ENCODE measurements at places on chromosomes 16 and 17.
A peak's percentile ranks its signal among the peaks of the same experiment; 100 is the strongest.

DNA sequence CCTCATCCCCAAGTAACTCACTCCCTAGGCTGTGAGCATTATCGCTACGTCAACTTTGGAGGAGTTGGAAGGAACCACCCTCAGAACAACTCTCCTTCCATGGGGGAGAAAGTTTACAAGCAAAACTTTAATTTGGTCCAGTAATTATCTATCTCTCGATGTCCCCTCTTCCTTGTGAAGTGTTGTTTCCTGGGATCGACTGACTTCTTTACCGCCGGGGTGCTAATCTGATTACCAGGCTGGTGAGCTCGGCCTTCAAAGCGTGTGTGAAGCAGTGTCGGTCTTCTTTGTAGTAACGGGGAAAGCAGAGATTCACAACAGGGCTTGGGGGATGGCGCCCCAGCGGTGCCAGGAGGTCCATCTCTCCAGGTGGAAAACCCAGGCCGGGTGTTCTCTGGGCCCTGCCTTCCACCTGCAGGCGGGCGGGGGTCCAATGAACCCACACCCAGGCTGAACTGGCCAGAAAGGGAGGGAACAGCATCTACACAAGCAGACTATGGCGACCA lies 14.5 kb upstream of the FOXF1 start:
- DNase-seq, result no peak

DNA sequence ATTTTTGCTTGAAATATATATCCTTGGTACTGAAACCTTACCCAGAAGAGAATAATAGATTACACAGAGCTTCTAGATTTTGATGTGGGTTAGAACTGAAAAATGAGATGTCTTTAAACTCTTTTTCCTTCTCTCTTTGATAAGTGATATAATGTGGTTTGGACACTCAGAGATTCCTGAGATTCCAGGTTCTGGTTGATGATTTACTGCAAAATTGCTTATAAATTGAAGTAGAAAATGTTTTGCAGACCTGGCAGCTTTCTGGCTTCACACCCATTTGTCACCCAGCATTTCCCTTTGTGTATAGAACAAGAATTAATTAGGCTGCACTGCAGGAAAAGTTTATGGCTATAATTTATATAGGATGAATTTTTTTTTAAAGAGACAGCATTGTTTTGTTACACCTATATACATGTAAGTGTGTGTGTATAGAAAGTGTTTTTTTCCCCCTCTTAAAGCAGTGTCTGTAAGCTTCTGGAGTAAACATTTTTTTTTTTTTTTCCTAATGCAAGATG lies 23.5 kb downstream of the AATF start:
- no peak for DNase-seq

DNA sequence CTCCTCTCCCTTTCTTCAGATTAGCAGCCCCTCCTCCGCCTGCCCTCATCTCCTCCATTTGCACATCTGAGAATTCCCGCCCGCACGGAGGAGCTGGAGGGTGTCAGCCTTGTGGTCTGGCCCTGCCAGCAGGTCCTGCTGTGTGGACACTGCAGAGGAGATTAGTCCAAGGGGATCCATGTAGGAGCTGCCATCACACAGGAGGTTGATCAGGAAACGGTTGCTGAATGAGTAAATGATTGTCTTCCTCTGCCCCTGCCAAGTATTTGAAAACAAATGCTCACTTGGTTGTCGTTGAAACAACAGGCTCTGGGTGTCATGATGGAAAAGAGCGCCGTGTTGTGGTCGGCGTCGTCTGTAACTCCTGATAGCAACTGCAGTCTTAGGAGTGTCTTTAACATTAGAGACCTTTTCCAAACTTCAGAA lies 63.8 kb upstream of the CHMP6 start:
- DNase-seq, result no peak

DNA sequence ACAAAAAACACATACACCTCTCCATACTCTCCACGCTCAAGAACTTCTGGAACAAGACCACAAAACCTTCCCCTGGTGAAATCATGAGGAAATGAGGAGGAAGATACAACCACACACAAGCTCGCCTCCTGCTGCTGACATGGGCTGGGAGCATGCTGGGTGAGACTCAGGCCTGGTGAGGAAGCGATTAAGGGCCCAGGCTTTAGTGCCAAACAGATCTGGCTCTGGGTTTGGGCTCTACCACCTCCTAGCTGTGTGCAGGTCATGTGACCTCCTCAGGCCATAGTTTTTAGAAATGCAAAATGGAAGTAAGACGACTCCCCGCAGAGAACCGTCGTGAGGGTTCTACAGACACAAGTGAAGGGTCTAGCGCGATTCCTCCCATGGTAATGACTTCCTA lies 41.3 kb downstream of the VAC14 start:
- DNase-seq, result no peak

DNA sequence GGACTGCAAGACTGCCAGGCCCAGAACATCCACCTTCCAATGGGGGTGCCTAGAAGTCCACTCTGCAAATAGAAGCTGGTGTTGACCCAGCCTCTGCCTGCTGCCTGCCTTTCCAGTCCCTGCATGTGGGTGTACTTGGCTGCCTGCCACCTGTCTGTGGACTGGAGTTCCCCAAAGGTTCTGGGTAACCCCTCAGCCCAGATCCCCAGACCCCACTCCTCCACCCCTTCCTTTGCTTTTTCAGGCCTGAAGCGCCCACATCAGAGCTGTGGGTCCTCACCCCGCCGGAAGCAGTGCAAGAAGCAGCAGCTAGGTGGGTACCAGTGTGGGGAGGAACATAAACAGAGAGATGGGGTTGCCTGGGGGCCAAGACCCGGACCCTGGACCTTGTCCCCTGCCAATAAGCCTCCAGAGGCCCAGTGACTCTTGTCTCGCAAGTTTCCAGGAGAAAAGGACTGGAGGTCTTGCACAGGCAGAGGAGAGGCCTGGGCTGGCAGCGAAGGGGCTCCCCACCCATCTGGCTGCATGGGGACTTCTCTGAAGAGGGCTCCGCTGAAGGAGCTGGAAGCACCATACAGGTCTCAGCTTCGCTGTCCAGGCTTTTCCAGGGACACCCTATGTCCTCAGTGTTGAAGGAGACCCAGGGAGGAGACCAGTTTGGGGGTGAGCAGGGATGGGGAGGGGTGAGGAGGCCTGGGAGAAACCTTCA lies 34.3 kb downstream of the NLRC5 start:
- DNase-seq, result no peak

DNA sequence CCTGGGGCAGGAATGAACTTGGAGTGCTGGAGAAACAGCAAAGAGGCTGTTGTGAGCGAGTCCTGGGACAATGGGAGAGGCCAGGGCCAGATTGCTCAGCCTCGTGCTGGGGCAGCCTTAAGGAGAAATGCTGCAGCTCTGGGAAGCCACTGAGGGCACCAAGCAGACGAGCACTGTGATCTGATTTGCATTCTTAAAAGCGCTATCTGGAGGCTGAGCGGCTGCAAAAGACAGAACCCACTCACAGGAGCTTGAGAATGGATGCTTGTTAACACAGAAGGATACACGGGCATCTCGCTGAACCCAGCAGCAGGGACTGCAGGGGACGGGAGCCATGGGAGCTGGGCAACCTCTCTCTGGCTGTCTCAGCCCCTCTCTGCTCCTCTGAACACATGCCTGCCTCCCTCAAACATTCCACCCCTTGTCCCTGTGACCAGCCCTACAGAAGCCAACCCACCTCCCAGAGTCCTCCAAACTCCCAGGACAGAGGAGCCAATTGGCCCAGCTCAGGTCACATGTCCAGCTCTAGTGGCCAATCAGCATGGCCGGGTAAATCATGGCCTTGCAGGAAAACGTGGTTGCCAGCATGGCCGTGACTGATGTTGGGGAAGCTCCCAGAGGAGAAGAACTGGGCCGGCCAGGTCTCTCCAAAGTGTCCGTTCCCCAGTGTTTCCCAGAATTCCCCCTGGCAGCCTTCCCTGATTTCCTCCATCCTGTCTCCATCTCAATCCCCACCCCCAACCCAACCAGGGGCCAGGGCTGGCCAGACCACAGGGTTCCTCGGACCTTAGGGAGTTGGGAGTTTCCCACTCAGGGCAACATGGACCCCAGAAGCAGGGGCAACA lies 60.3 kb downstream of the GSG1L start:
- no peak for DNase-seq

DNA sequence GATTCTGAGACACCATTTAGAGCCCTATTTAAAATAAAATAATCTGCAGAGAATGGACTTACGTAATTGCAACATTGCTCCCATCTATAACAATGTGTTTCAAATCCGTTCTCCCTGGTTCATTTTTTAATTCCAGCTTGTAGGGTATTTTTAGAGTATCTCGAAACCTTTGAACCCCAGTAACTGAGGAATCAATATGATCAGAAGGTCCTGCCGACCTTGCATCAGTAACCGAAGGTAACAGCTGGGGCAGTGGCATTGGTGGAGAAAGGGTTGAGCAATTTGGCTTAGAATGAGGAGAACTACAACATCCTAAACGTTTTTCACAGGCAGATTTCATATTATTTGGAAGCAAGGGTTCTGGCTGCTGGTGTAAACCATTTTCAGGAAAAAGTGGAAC lies 49.3 kb downstream of the N4BP1 start:
- no peak for DNase-seq

- DNase-seq, result no peak
Observed at GRCh38 chr16:49365711-49366509, 7.7 kb upstream of the C16orf78 start.

GRCh38 chr16:88650749-88651275 lies at the start of gene CYBA:
Gene CYBA (minus strand): TSS chr16:88651053. CDS start chr16:88651013, 40 bp downstream.
- DNase-seq, result peak; percentile 69

DNA sequence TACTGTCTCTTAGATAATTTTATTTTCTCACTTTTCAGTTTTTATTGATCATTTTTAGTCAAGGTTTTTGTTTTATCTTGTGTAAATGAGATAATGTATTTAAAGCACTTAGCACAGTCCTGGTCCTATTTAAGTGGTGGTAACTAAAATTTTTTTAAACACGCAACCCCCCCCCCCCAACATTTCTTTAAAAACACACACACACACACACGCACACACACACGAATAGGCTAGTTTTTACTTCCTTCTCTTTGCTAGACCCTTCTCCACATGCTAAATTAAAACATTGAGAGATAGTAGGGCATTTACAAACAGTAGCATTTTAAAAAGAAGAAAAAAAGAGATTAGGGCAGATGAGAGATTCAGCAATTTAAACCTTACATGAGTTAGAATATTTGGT lies 5.0 kb downstream of the NFATC3 start:
- no peak for DNase-seq

DNA sequence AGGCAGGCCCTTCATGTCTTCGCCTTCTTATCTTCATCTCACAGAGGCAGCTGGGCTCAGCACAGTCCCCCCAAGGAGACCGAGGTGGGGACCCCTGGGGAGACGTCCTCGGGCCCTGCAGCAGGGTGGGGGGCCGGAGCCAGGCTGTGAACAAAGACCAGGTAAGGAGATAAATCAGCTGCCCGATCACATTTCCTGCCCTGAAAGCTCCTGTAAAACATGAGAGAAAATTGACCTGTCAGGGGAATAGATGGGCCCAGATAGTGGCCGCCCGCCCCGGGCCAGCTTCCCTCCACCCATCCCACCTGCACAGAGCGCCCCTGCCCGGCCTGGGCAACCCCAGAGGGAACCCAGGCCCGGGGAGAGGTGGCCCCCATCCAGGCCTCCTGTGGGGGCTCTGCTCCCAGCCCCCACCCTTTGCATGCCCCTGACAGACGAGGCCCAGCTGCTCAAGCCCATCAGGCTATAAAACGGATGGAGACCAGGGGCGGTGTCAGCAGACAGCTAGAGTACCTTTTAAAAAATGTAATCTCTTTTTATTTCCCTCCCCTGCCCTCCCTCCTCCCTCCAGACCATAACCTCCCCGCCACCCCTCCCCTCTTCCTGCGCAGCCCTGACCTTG lies 18.8 kb upstream of the SLC38A10 start:
- no peak for DNase-seq

DNA sequence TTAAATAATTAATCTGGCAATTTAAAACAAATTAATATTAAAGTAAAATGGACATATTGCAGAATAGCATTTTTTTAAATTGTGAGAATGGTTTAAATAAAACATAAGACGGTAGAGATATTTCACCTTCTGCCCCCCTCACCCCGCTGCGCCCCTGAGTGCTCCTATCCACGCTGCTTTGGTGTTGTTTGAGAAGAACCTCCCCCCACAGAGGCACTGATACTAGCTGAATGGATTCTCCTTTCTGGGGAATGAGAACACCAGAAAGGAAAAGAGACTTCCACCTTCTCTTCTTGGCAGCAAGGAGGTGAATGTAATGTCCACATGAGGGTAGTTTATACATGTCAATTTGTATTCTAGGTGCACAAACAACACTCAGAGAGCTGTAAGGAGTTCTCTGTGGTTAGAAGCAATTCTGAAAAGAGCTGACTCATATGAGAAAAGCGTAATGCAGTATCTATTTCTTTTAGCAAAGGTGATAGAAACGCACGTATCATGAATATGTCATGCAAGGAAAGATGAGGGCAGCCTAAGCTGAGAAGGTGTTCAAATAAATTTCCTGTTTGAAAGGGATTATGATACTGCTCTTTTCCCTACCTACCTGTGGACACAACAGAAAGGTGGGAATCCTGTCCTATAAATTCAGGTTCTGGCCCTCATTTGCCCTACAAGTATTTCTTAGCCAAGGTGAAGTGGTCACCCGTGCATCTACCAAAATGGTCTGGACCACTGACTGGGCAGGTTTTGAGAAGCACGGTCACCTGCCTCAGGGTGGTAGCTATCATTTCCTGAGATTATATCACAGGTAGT lies 126.9 kb downstream of the PARN start:
- no peak for DNase-seq

DNA sequence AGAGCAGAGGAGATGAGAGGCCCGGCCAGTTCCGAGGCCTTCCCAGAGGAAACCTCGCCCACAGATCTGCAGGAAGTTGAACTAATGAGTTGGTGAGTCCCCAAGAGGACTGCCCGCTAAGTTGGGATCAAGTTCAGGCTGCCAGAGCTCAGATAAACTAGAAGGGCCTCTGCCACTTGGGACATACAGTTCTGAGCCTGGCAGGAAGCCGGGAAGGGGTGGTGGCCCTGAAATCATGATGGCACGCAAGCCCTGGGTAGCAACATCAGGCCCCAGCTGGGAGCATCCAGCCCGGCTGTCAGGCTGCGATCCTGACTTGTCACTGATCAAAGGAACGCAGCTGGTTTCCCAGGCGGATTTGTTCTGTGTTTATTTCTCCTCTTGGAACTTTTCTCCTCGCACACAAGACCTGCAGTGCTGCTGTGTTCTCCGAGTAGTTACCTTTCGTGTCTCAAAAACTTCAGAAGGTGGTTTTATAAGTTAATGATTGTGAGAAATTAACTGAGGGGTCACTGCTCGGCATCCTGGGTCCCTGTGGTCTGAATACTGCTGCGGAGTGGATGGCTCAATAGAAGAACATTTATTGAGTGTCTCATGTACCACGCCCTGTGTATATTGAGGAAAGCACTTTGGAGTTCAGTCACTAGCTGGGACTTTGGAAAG lies 8.0 kb upstream of the WFDC1 start:
- no peak for DNase-seq

GRCh38 chr17:68320311-68320865 lies 29.1 kb downstream of the ARSG start:
- no peak for DNase-seq

- no peak for DNase-seq
Observed at GRCh38 chr17:77640252-77640651, 318.3 kb upstream of the TNRC6C start.
